Activated CD4-positive, alpha-beta T cell treated with anti-CD3 and anti-CD28 coated beads, Interleukin-2, amount 10 ng/mL, durations not matched to agents 24 days and 14 days (primary cell): ENCODE measurements at places on chromosomes 2 and 18. TPM values are rescaled to one million over a fixed set of nuclear protein-coding genes. Genes with fewer than 3 reads are reported as not detected.

Gene CKAP2L
- 17.8 and 17.9 TPM in 2 replicates for total RNA-seq

Gene DOK1
- 33.8 and 34.2 TPM in 2 replicates for total RNA-seq

Gene GNAL
- total RNA-seq: 0.36 and 0.40 TPM in 2 replicates

Gene ANKRD30B
- not detected in 2 replicates for total RNA-seq

Gene PLGLB2
- 1.8 and 2.7 TPM in 2 replicates for total RNA-seq

Gene C18orf54
- total RNA-seq: 10.9 and 12.8 TPM in 2 replicates

Gene CD207
- total RNA-seq: not detected in 2 replicates

Gene LINC00305
- not detected in 2 replicates for total RNA-seq

Gene RBBP8
- total RNA-seq: 97.8 TPM in 2 replicates

Gene KIF3C
- 6.2 and 6.7 TPM in 2 replicates for total RNA-seq

Gene ZNF396
- 0.19 and 0.26 TPM in 2 replicates for total RNA-seq

Gene C2orf69
- total RNA-seq: 17.1 and 17.4 TPM in 2 replicates

Gene GALNT14
- 0.31 and 0.33 TPM in 2 replicates for total RNA-seq

Gene INPP4A
- total RNA-seq: 40.2 and 45.0 TPM in 2 replicates

Gene PER2
- 18.3 and 21.9 TPM in 2 replicates for total RNA-seq

Gene TMEM198
- total RNA-seq: 3.1 and 3.4 TPM in 2 replicates

Gene SULT1C2
- not detected in 2 replicates for total RNA-seq

Gene ESPNL
- total RNA-seq: 0.07 and 0.26 TPM in 2 replicates

Gene FTCDNL1
- total RNA-seq: 2.0 and 2.1 TPM in 2 replicates

Gene ANKRD29
- not detected in 2 replicates for total RNA-seq

Gene IRS1
- 4.7 and 4.8 TPM in 2 replicates for total RNA-seq

Gene GPR75
- total RNA-seq: 2.5 and 3.1 TPM in 2 replicates

Gene TNFRSF11A
- total RNA-seq: 14.0 and 16.4 TPM in 2 replicates

Gene RAX
- not detected in 2 replicates for total RNA-seq

Gene BCL11A
- total RNA-seq: not detected in 2 replicates

Gene PSMA8
- 0.80 and 0.93 TPM in 2 replicates for total RNA-seq

Gene SDC1
- 0.63 and 1.1 TPM in 2 replicates for total RNA-seq

Gene STARD6
- total RNA-seq: not detected in 2 replicates

Gene PTPN4
- 21.9 and 22.0 TPM in 2 replicates for total RNA-seq

Gene SERPINB2
- total RNA-seq: not detected in 2 replicates

Gene G6PC2
- total RNA-seq: not detected in 2 replicates

Gene OR6B2
- not detected in 2 replicates for total RNA-seq

Gene STON1
- 0.93 and 1.3 TPM in 2 replicates for total RNA-seq

Gene ABI2
- 27.5 and 32.7 TPM in 2 replicates for total RNA-seq

Gene CPLX4
- not detected in 2 replicates for total RNA-seq

Gene SPATA3
- not detected in 2 replicates for total RNA-seq

Gene PUM2
- total RNA-seq: 122 and 130 TPM in 2 replicates

Gene SLC19A3
- not detected in 2 replicates for total RNA-seq

Gene ZNF521
- not detected in 2 replicates for total RNA-seq

Gene CCBE1
- total RNA-seq: not detected in 2 replicates

Gene CTNNA2
- total RNA-seq: not detected in 2 replicates

Gene SLC5A7
- not detected in 2 replicates for total RNA-seq
